ENCODE measurements at places on chromosomes 11 and 22. TPM values are rescaled to one million over a fixed set of nuclear protein-coding genes. Genes with fewer than 3 reads are reported as not detected.

GRCh38 chr11:67043572-67044349 is 12.9 kb upstream of the RHOD start:
- DNase-seq, result no peak
- no peaks in the 10 kb centered on the region for H3K36me3 ChIP-seq
- no peaks in the 10 kb centered on the region for H3K4me1 ChIP-seq

Gene BRD1
- 153 TPM for total RNA-seq

Gene TBX10
- total RNA-seq, result not detected

Gene MS4A3
- 1.2 TPM for total RNA-seq

DNA sequence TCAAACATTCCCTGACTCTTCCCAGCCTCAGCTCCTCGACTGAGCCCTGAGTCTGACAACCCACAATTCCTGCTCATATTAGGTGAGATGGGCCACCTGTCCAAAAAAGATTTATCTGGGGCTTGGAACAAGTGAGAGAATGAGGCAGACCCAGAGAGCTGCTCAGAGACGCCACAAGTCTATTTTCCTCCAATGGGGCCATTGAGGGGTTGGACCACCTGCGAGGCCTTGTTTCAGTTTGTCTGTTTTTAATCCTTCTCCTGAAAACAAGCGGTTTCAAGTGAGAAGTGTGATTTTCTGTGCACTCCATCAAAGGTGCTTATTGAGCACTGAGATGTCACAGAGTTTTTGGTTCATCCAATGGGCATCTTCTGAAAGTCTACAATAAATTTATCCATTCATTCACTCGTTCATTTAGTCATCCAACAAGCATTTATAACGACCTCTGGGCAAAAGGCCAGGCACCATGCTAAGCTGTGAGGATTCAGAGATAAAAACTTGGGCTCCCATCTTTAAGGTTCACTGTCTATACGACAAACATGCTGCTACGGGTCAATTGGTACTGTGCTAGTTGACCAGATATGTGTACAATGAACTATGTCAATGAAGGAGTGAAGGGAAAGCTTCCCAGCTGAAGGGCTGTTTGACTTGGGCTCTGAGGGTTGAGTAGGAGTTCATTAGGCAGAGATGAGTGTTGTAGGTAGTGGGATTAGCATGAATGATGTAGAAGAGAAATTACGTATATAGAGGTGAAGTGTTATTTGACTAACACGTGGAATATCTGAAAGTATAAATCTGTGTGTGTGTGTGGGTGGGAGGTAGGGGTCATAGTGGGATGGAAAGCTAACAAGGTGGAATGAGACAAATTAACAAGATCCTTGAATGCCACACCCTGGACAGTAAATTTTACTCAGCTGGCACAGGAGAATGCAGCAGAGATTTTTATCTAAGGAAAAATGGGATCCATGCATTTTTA is 168.9 kb downstream of the MIAT start:
- peaks cover 2% of the 10 kb centered on the region for H3K36me3 ChIP-seq
- H3K27me3 ChIP-seq, result peaks cover under 1% of the 10 kb centered on the region
- H3K27ac ChIP-seq, result no peak overlapping the region
- no peak for DNase-seq
- H3K4me1 ChIP-seq, result peaks cover 3% of the 10 kb centered on the region

Gene UBASH3B
- 22.6 TPM for total RNA-seq

Gene ELF5
- not detected for total RNA-seq

- peaks cover 5% of the 10 kb centered on the region for H3K36me3 ChIP-seq
- no peak overlapping the region for H3K27ac ChIP-seq
- no peaks in the 10 kb centered on the region for H3K27me3 ChIP-seq
- H3K4me1 ChIP-seq, result no peaks in the 10 kb centered on the region
- H3K4me3 ChIP-seq, result no peak overlapping the region
Observed at GRCh38 chr11:2783536-2784082, 83.8 kb upstream of the KCNQ1OT1 start.

Gene TRPM5
- total RNA-seq, result 0.07 TPM

GRCh38 chr11:69442012-69442806 is 39.3 kb upstream of the LINC01488 start:
- H3K4me3 ChIP-seq, result no peak overlapping the region
- peaks cover 16% of the 10 kb centered on the region for H3K27me3 ChIP-seq
- H3K27ac ChIP-seq, result no peak overlapping the region
- DNase-seq, result no peak

GRCh38 chr11:3700410-3700809 is 29.2 kb upstream of the CHRNA10 start:
- peak overlapping the region; percentile 32 for H3K27ac ChIP-seq
- peaks cover 7% of the 10 kb centered on the region for H3K36me3 ChIP-seq
- H3K27me3 ChIP-seq, result no peaks in the 10 kb centered on the region
- H3K4me3 ChIP-seq, result no peak overlapping the region

GRCh38 chr11:35786188-35786587 is 123.6 kb downstream of the TRIM44 start:
- H3K27me3 ChIP-seq, result no peaks in the 10 kb centered on the region
- H3K36me3 ChIP-seq, result no peaks in the 10 kb centered on the region
- peaks cover 43% of the 10 kb centered on the region for H3K4me1 ChIP-seq
- H3K4me3 ChIP-seq, result no peak overlapping the region

Gene C11orf16
- total RNA-seq, result not detected

Gene TUB
- 0.72 TPM for total RNA-seq

DNA sequence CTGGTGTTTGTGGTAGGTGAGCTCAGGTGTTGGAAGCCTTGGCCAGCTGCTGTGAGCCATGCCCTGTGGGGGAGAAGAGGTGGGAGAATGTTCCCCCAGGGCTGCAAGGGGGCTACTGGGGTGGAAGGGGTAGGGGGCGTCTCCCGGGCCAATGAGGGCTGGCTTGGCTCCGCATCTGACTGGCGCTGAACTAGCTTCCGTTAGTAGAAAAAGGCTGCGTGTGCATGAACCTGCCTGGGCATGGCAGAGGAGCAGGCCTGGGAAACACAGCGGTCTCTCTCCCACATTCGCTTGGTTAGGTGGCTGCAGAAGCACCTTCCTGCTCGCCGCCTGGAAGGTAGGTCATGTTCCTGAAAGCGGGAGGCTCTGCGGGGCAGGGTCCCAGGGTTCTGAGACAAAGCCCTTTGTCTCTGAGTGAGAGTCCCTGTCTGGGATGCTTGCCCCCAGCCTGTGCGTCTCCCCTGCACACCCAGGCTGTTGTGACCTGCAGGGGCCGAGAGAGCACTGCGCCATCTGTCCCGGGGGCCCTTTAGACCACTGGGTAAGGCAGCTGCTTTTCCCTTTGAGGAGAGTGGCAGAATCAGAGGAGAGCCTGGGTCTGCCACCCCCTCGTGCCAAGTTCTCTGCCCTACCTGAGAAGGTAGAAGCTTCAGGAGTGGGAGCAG is 178.8 kb downstream of the ST3GAL4 start:
- H3K4me1 ChIP-seq, result no peaks in the 10 kb centered on the region
- DNase-seq, result no peak
- H3K4me3 ChIP-seq, result no peak overlapping the region
- H3K27ac ChIP-seq, result no peak overlapping the region

Gene SRPRA
- 182 TPM for total RNA-seq

Gene CRYBA4
- total RNA-seq, result not detected

Gene SPDYC
- total RNA-seq, result not detected

DNA sequence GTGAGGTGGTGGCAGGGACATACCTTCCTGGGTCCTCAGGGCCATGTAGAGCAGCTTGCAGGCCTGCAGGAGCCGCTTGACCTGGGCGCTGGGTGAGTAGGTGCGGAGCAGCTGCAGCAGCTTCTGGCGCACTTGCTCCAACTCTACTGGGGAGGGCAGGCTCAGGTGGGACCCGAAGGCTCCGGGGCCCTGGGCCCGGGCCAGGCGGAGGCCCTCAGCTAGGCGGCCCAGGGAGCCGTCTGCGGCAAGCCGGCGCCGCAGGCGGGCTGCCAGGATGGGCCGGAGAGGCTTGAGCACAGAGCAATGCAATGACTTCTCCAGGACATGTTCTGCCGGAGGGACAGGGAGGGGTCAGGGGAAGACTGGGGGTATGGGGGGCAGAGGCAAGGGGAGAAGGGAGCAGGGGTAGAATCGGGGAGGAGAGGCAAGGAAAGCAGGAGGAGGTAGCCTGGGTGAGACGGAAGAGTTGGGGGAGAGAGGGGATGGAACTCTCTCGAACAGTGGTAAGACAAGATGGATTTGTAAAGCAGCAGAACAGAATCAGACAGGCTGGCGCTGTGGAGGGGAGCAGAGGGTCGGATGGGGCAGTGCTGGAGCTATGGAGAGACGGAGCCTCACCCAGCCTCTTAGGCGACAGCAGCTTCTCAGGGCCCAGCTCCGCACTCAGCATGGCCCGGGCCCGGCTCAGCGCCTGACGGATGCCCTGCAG is 2.2 kb downstream of the RIN1 start:
- no peak overlapping the region for H3K27ac ChIP-seq
- H3K27me3 ChIP-seq, result no peaks in the 10 kb centered on the region
- H3K4me1 ChIP-seq, result peaks cover 11% of the 10 kb centered on the region
- H3K36me3 ChIP-seq, result peaks cover 2% of the 10 kb centered on the region
- DNase-seq, result no peak

Gene OR10D3
- not detected for total RNA-seq

GRCh38 chr11:7467652-7468051 is 17.7 kb upstream of the OLFML1 start:
- no peaks in the 10 kb centered on the region for H3K27me3 ChIP-seq
- no peak for DNase-seq
- H3K27ac ChIP-seq, result no peak overlapping the region

DNA sequence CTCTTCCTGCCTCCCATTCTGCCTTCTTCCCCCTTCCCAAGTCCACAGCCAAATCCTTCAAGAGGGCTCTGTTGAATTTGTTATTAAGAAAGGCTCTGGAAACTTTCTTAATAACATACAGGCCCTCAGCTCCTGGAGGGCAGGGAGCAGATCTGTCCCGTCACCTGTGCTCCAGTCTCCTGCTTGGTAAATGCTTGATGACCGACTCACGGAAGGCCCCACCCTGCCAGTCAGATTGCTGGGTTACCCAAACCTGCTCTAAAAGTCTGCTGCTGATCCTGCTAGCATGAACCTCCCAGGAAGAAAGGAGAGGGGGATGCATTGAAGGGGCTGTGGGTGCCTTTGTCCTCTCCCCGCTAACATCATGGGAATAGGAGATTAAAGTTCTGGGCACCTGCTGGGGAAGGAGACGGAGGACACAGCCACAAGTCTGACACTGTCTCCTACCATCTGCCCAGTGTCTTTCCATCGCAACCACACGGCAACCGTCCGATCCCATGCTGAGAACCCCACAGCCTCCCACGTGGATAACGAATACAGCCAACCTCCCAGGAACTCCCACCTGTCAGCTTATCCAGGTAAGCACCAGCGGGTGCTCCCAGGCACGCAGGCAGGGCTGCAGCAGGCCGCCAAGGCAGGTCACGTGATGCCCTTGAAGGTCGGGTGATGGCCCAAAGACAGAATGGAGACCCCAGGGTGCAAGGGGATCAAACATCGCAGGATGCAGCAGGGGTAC is 22.5 kb downstream of the CD5 start:
- peaks cover 14% of the 10 kb centered on the region for H3K36me3 ChIP-seq
- DNase-seq, result no peak
- peak overlapping the region; percentile 97 for H3K27ac ChIP-seq
- H3K4me3 ChIP-seq, result peak overlapping the region; percentile 21

DNA sequence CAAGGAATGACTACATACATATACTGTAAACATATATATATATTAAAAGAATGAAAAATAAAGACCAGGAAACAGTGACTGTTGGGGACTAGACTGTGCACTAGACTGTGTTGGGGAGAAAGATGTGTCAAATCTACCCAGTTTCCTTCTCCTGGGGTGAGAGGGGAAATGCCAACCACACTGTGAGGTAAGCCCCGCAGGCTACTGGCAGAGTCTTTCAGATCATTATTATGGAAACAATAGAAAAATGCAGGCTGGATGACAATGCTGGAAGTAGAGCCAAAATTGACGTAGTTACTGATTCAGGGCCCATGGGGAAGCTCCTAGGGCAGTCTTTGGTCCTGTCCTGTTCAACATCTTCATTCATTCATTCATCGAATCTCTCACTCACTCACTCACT is 101.4 kb downstream of the C11orf58 start:
- H3K4me3 ChIP-seq, result no peak overlapping the region
- peaks cover 3% of the 10 kb centered on the region for H3K36me3 ChIP-seq
- no peaks in the 10 kb centered on the region for H3K4me1 ChIP-seq
- DNase-seq, result no peak

DNA sequence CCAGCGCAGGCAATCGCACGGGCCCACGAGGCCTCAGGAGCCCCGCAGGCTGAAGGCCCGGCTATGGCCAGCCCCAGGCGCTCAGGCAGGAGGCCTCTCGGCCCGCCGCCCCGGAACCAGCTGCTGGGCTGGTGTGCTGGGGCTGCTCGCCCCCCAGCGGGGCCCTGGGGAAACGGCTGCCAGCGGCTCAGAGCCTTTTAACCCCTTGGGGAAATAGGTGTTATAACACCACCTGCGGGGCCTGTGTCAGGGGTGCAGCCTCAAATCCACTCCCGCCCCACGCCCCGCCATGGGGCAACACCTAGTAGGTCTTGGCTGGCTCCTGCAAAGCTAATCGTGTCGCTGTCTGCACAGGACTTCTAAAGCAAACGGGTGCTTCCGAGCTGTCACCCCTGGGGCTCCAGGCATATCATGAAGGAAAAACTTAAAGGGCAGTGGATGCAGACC is 237.4 kb downstream of the TTC28 start:
- peak overlapping the region; percentile 86 for H3K4me3 ChIP-seq
- H3K36me3 ChIP-seq, result no peaks in the 10 kb centered on the region
- H3K27me3 ChIP-seq, result peaks cover 69% of the 10 kb centered on the region
- peaks cover 8% of the 10 kb centered on the region for H3K4me1 ChIP-seq
- H3K27ac ChIP-seq, result peak overlapping the region; percentile 14
- DNase-seq, result peak; percentile 17

Gene FAR1
- total RNA-seq, result 33.7 TPM

DNA sequence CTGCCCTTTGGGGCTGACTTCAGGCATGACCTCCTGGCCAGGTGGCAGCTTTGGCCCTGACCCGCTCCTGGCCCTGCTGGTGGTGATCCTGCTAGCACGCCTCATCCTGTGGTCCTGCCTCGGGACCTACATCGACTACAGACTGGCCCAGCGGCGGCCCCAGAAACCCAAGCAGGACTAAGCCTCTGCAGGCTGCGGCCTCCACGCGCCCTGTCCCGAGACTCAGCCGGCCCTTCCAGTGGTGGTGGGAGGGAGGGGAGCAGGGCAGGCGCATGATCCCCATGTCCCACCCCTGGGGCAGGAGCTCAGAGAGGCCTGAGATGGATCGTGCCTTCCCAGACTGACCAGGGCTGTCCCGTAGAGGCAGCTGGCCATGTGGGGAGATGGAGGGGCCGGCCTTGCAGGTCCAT is 2.1 kb downstream of the SMIM38 start:
- no peak overlapping the region for H3K27ac ChIP-seq
- no peak for DNase-seq
- no peak overlapping the region for H3K4me3 ChIP-seq
- no peaks in the 10 kb centered on the region for H3K4me1 ChIP-seq

- no peak for DNase-seq
- no peaks in the 10 kb centered on the region for H3K27me3 ChIP-seq
- H3K27ac ChIP-seq, result no peak overlapping the region
- no peaks in the 10 kb centered on the region for H3K4me1 ChIP-seq
Observed at GRCh38 chr11:133408402-133408801, 123.9 kb downstream of the OPCML start.
